AML-193 (cell line): ENCODE measurements at places on chromosomes 6 and 20.
A peak's percentile ranks its signal among the peaks of the same experiment; 100 is the strongest.

GRCh38 chr20:36373089-36373488 lies 67.0 kb downstream of the DLGAP4 start:
- DNase-seq = no peak

- DNase-seq = no peak
Observed at GRCh38 chr6:165015676-165016075, 293.7 kb downstream of the C6orf118 start.

GRCh38 chr6:123715006-123715863 lies 78.5 kb upstream of the TRDN start:
- peak; percentile 56 for DNase-seq

- peak; percentile 82 for DNase-seq
Observed at GRCh38 chr6:154683756-154684523, 49.3 kb upstream of the SCAF8 start.

DNA sequence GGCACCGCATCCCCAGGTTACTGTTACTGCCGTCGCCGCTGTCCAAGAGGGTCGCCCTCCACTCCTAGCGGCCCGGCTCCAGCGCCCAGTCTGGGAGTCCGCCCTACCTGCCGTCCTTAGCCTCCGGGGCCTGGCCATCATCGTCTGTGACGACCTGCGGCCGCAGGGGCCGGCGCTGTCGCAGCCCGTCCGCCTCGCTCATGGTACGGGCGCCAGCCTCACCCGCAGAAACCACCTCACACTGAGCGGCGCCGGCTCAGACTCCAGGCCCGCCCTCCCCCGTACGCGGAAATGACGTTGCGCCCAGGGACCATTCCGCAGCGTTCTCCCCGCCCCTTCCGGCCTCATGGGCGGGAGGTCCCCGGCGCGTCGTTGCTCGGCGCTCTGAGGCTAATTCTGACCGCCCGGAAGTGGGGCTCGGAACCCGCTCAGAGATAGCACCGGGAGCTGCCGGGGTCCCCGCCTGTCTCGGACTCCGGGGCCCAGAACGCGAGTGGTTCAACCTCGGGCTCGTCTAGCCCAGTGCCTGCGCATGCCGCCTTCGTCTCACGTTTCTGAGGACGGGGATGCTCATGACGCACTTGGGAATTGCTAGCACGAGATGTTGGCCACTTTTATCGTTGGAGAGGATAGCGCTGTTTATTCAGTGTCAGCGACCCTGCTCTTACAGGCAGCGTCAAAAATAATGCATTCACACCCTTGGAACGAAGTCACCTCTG lies at the start of gene APMAP:
APMAP (minus strand) TSS at position 265 of the 719 bp plus-strand sequence; CDS start at position 202, 63 bp downstream.
- DNase-seq = peak; percentile 90

- DNase-seq = no peak
Observed at GRCh38 chr6:1317302-1317815, 5.5 kb downstream of the FOXQ1 start.

DNA sequence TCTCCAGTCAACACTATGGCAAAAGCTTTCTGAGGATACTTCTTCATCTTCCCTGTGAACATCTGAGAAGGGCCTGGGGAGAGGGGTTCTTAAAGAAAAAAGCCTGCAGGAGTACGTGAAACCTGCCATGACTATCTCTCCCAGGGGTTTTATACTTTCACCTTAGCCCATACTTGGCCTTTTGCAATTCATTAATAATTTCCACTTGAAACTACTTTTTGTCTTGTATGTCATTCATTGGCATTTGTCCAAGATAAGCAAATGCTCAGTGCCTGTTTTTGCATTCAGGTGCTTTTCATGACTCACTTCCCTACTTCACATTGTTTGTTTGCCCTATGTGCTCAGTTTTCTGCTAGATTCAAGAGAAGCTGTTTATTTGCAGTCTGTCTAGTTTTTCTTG lies 580.3 kb upstream of the GJE1 start:
- DNase-seq = no peak

- no peak for DNase-seq
Observed at GRCh38 chr6:16663901-16664300, 97.4 kb downstream of the ATXN1 start.

GRCh38 chr6:67393356-67393755 lies 1241.7 kb upstream of the ADGRB3 start:
- no peak for DNase-seq

DNA sequence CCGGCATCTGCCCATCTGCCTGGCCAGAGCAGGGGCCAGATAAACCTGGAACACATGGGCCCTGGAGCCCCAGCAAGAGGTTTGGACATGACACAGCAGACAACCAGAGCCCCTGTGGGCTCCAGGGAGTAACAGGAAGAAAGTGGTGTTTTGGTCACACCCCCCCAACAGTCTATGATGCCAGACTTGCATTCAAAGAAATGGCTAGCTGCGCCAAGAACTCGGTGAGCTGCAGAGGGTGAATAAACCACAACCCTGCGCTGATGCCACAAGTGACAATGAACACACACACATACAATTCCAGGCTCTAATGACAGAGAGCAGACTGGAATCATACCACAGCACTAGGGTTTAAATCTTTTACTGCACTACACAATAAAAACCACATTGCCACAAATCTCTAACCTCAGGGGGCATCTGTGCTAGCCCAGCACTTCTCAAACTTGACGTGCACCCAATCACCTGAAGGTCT lies 34.0 kb downstream of the TRERF1 start:
- no peak for DNase-seq
